ENCODE measurements at places on chromosomes 16 and 17. TPM values are rescaled to one million over a fixed set of nuclear protein-coding genes. Genes with fewer than 3 reads are reported as not detected.

The HAGHL gene
- total RNA-seq: 29.0 TPM

The NPIPB13 gene
- 0.75 TPM for total RNA-seq

The ZNF319 gene
- total RNA-seq: 2.8 TPM

The SRCIN1 gene
- total RNA-seq: 0.12 TPM

The CTRB1 gene
- total RNA-seq: not detected

The GABARAPL2 gene
- 44.0 TPM for total RNA-seq

The C17orf78 gene
- total RNA-seq: not detected

The IRX5 gene
- not detected for total RNA-seq

The MYCBPAP gene
- total RNA-seq: 2.0 TPM

The SDR42E1 gene
- 0.22 TPM for total RNA-seq

The OR1A1 gene
- total RNA-seq: not detected

The IGSF6 gene
- total RNA-seq: not detected

The PLD6 gene
- total RNA-seq: 6.4 TPM

The MEIOB gene
- total RNA-seq: 0.50 TPM

The DHRS7B gene
- 15.9 TPM for total RNA-seq

The NTN3 gene
- total RNA-seq: 2.4 TPM

The CFDP1 gene
- 59.5 TPM for total RNA-seq

The FOXJ1 gene
- total RNA-seq: under 0.01 TPM

The TPSD1 gene
- not detected for total RNA-seq

The GNGT2 gene
- not detected for total RNA-seq

The AHSP gene
- not detected for total RNA-seq

The TSPAN10 gene
- total RNA-seq: 1.3 TPM

The SPATA32 gene
- 0.12 TPM for total RNA-seq

The KRTAP1-1 gene
- total RNA-seq: 0.87 TPM

The FBXW10 gene
- total RNA-seq: 0.12 TPM

The WWOX gene
- total RNA-seq: 24.5 TPM
